ENCODE measurements at places on chromosomes 1 and 21. TPM values are rescaled to one million over a fixed set of nuclear protein-coding genes. Genes with fewer than 3 reads are reported as not detected.
A peak's percentile ranks its signal among the peaks of the same experiment; 100 is the strongest.

Gene SNAPIN
- 31.1 TPM for total RNA-seq

- H3K4me1 ChIP-seq = no peaks in the 10 kb centered on the region
- peaks cover 25% of the 10 kb centered on the region for H3K27me3 ChIP-seq
- DNase-seq = no peak
- H3K4me3 ChIP-seq = no peak overlapping the region
These were observed 12.7 kb upstream of the TSNAX start for GRCh38 chr1:231515748-231516147.

- H3K27me3 ChIP-seq = peaks cover 48% of the 10 kb centered on the region
- H3K4me3 ChIP-seq = no peak overlapping the region
- peaks cover 5% of the 10 kb centered on the region for H3K4me1 ChIP-seq
- no peak overlapping the region for H3K27ac ChIP-seq
- no peak for DNase-seq
- H3K36me3 ChIP-seq = no peaks in the 10 kb centered on the region
These were observed 271.6 kb downstream of the TRABD2B start for GRCh38 chr1:47725511-47725991.

- no peaks in the 10 kb centered on the region for H3K4me1 ChIP-seq
- H3K4me3 ChIP-seq = no peak overlapping the region
- no peak overlapping the region for H3K27ac ChIP-seq
- no peaks in the 10 kb centered on the region for H3K36me3 ChIP-seq
- H3K27me3 ChIP-seq = peaks cover 2% of the 10 kb centered on the region
These were observed 84.2 kb upstream of the SLC2A1 start for GRCh38 chr1:43042773-43043457.

Gene ACTN2
- not detected for total RNA-seq

Gene LENEP
- total RNA-seq = 1.8 TPM

- H3K27me3 ChIP-seq = no peaks in the 10 kb centered on the region
- H3K4me1 ChIP-seq = no peaks in the 10 kb centered on the region
- no peak overlapping the region for H3K27ac ChIP-seq
- H3K36me3 ChIP-seq = no peaks in the 10 kb centered on the region
- DNase-seq = no peak
- H3K4me3 ChIP-seq = no peak overlapping the region
These were observed 318.9 kb downstream of the SEC16B start for GRCh38 chr1:177650947-177651346.

DNA sequence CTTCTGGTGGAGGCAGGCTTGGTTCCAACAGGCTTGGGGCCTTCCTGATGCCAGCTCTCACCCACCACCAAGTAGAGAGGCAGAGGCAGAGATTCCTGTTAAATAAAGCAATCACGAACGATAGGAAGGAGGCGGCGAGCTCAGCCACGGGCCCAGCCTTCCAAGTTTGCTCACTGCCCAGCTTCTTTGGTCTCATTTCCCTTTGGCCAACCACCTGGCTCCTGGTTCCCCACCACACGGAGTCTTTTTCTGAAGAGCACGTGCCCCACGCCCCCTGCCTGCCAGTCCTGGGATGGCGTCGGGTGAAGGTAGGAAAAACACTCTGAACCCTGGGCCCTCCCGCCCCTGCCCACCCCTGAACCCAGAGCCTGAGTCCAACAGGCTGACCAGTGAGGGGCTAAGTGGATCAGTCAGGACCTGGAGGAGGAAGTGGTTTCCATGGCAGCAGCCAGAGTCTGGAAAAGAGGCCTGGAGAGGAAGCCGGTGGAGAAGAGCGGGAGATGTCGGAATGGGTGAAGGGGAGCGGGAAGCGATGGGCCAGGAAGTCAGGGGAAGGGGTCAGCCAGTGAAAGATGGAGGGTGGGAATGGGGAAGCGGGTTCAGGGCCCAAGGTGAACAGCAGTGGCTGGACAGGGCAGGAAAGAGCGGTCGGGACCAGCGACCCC, 158.2 kb upstream of the KLHDC7A start:
- DNase-seq = no peak
- no peaks in the 10 kb centered on the region for H3K36me3 ChIP-seq
- no peak overlapping the region for H3K4me3 ChIP-seq
- no peak overlapping the region for H3K27ac ChIP-seq

GRCh38 chr1:234498448-234499118, 19.6 kb upstream of the TARBP1 start:
- H3K36me3 ChIP-seq = peaks cover 13% of the 10 kb centered on the region
- H3K27me3 ChIP-seq = no peaks in the 10 kb centered on the region
- no peak for DNase-seq
- peak overlapping the region; percentile 80 for H3K27ac ChIP-seq
- H3K4me1 ChIP-seq = peaks cover 83% of the 10 kb centered on the region

GRCh38 chr1:115491298-115492018, 150.3 kb upstream of the VANGL1 start:
- H3K27me3 ChIP-seq = no peaks in the 10 kb centered on the region
- no peak overlapping the region for H3K27ac ChIP-seq
- DNase-seq = no peak
- no peaks in the 10 kb centered on the region for H3K4me1 ChIP-seq
- no peaks in the 10 kb centered on the region for H3K36me3 ChIP-seq

DNA sequence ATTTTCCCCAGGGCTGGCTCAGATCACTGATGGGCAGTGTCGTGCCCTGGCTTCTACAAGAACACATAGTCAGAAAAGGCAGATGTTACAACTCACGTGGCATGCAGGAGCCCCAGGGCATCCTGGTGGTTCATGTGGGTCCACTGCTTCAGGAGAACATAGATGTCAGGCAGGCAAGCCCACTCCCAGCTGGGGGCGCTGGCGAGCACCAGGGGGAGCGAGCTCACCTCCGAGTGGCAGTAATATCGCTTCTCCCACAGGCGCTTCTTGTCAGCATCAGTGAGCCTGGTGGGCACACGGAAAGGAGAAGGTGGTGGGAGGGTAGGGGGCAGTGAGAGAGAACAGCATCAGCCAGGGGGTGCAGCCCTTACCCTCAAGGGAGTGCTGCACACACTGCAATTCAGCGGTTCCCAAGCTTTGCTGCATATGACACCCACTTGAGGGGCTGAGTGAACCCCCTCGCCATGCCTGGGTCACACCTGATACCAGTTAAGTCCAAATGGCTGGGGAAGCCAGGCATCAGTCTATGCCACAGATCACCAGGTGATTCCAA, 34.3 kb upstream of the PPP1R15B start:
- no peak overlapping the region for H3K4me3 ChIP-seq
- DNase-seq = no peak
- H3K36me3 ChIP-seq = peaks cover 43% of the 10 kb centered on the region
- no peak overlapping the region for H3K27ac ChIP-seq
- no peaks in the 10 kb centered on the region for H3K27me3 ChIP-seq
- H3K4me1 ChIP-seq = peaks cover 42% of the 10 kb centered on the region

Gene PDZK1
- not detected for total RNA-seq

DNA sequence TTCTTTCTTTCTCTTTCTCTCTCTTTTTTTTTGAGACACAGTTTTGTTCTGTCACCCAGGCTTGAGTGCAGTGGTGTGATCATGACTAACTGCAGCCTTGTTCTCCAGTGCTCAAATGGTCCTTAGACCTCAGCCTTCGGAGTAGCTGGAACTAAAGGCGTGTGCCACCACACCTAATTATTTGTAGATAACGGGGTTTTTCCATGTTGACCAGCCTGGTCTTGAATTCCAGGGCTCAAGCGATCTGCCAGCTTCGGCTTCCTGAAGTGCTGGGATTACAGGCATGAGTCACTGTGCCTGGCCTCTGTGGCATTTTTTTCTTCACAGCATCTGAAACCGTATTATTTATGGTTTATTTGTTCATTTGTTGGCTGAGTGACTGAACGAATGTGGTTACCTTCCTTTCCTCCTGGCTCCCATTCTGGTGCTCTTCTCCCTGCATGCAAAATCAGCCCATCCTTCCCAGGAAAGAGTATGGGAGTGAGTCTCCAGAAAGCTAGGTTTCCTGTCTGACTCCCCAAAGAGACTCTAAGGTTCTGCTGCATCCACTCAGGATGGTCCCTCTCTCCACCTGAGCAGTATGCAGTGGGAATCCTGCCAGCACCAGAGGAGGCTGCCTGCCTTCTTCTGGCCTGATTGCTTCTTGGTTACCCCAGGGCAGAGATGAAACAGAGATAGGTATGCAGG, 155.0 kb upstream of the BEND5 start:
- no peaks in the 10 kb centered on the region for H3K36me3 ChIP-seq
- peaks cover 4% of the 10 kb centered on the region for H3K27me3 ChIP-seq
- no peak overlapping the region for H3K4me3 ChIP-seq
- no peaks in the 10 kb centered on the region for H3K4me1 ChIP-seq
- no peak for DNase-seq

- H3K4me3 ChIP-seq = no peak overlapping the region
- no peak overlapping the region for H3K27ac ChIP-seq
- no peak for DNase-seq
- H3K36me3 ChIP-seq = no peaks in the 10 kb centered on the region
- no peaks in the 10 kb centered on the region for H3K4me1 ChIP-seq
These were observed 42.0 kb upstream of the RGS2 start for GRCh38 chr1:192766876-192767275.

DNA sequence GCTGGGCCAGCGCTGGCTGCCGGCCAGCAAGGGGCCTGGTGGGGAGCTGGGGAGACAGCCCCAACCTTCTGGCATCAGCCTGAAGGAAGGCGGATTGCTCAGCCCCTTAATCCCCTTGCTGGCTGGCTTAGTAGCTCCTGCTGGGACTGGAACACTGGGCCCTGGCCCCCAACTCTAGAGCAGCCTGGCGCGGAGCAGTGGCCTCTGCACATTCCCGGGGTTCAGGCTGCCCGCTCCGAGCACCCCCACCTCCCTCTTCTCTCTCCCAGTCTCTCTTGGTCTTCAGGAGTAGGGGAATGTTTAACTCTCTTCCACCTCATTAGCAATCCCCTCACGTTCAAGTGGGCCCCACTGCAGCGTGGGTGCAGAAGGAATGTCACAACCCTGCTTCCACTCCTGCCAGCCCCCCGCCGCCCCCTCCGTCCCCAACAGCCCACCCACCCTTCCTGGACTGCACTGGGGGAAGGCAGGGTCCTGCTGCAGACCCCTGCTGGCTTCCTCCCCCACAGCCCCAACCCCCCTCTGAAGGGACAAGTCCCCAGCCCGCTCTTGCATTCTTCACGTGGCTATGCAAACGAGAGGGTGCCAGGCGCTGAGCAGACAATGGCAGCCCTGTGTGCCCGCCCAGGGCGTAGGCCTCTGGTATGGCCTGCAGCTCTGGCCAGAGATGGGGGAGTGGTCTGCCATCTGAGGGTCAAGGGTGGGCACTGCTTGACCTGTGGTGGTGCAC, 980 bp upstream of the CLDN19 start:
- no peak overlapping the region for H3K4me3 ChIP-seq
- H3K36me3 ChIP-seq = peaks cover 4% of the 10 kb centered on the region
- no peaks in the 10 kb centered on the region for H3K27me3 ChIP-seq
- DNase-seq = no peak
- peaks cover 6% of the 10 kb centered on the region for H3K4me1 ChIP-seq

DNA sequence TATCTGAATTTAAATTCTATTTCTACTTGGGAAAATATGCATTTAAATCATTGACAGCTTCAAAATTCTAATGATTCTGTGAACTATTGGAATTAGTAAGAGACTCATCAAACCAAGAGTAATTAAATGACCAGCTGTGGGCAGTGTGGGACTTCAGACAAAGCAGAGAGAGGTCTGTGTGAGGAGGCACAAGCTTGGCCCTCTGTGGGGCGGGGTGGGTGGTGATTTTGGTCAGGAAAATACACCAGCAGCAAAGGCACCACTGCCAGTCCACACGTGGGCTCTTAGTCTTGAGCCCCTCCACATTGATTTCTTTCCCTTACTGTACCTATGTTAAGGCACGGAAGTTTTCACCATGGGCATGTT, 39.2 kb upstream of the RAB4A start:
- no peak for DNase-seq
- H3K36me3 ChIP-seq = no peaks in the 10 kb centered on the region
- H3K4me3 ChIP-seq = no peak overlapping the region
- peaks cover 11% of the 10 kb centered on the region for H3K4me1 ChIP-seq
- no peak overlapping the region for H3K27ac ChIP-seq

DNA sequence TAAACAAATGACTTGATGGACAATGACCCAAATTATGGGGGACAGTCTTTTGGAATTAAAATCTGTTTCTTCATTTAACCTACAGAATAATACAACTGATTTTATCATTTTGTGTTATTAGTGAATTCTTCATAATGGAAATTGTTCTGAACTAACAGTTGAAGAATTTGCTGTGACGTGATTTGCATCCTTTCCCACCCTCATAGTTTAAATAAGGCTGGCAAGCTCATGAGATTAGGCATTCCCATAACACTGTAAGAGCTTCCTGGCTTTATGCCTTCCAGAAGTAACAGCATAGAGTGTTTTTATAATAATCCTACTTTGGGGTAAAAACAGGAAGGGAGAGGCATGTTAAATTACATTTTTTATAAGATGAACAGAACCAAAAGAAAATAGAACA, 95.7 kb downstream of the ATP6V1G3 start:
- no peaks in the 10 kb centered on the region for H3K36me3 ChIP-seq
- no peaks in the 10 kb centered on the region for H3K4me1 ChIP-seq
- H3K4me3 ChIP-seq = no peak overlapping the region
- peaks cover 5% of the 10 kb centered on the region for H3K27me3 ChIP-seq

Gene KRTAP11-1
- not detected for total RNA-seq

- no peak for DNase-seq
- H3K27ac ChIP-seq = no peak overlapping the region
- peaks cover 7% of the 10 kb centered on the region for H3K27me3 ChIP-seq
- H3K4me1 ChIP-seq = no peaks in the 10 kb centered on the region
- no peak overlapping the region for H3K4me3 ChIP-seq
- H3K36me3 ChIP-seq = no peaks in the 10 kb centered on the region
These were observed 142.0 kb downstream of the FOXD2 start for GRCh38 chr1:47579809-47580208.

DNA sequence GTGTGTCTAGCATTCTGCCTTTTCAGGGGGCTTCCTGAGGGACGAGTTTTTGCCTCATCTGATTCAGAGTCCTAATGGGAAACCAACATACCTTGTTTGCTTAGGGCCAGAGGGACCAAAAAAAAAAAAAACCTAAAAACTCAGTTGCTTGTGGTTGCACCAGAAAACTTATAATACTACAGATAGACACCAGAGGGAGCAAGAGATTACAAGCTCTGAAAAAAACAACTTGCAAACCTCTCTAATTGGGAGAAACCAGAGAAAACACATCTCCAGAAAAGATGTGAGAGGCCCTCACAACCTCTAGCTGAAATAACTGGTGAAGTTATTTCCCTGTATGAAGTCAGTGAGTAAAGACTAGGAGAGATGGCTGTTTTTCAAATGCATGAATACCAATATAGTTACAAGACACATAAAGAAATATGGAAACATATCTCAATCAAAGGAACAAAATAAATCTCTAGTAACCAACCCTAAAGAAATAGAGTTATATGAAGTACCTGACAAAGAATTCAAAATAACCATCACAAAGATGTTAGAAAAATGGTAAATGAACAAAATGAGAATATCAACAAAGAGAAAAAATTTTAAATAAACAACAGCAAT, 233.7 kb upstream of the NFIA start:
- H3K36me3 ChIP-seq = no peaks in the 10 kb centered on the region
- no peak overlapping the region for H3K27ac ChIP-seq
- no peaks in the 10 kb centered on the region for H3K4me1 ChIP-seq
